Left ventricle myocardium inferior (tissue), 1 donor: ENCODE measurements at places on chromosomes 7 and 10. TPM values are rescaled to one million over a fixed set of nuclear protein-coding genes. Genes with fewer than 3 reads are reported as not detected.

DNA sequence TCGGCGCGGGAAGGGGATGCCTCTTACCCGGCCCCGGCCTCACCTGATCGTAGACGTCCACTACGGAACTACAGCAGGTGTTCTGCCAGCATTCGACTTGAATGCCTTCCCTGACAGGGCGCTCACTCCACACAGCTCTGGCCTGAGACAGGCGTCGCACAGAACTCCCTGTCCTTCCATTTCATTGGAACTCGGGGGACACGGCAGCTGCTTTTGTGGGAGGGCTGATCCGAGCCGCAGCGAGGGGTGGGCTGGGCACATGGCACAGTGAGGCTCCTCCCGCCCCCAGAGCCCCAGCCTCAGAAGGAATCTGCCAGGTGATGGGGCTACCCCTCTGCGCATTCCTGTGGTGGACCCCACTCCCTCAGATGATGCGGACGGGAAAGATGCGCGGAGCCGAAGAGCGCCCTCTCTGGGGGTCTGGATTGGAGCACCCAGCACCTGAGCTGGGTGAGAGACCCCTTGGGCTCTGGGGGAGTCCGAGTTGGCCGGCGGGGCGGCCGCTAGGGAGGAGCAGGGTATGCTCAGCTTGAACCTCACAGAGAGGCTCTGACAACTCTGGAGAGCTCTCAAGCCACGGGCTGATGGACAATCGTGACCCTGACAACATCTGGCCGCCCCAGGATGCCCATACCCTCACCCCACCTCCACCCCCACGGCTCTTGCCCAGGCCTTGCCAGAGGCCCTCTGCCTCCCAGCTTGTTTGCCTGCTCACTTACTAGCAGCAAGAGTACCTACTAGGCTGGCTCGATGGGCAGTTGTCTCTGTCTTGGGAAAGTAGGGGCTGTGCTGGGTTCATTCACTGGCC, 36.6 kb downstream of the RASGEF1A start:
- no peak overlapping the region for H3K27ac ChIP-seq
- no peaks in the 10 kb centered on the region for H3K36me3 ChIP-seq
- H3K4me1 ChIP-seq: peaks cover 16% of the 10 kb centered on the region
- DNase-seq: peak; percentile 5
- H3K27me3 ChIP-seq: peaks cover 80% of the 10 kb centered on the region

- no peak for DNase-seq
- H3K4me1 ChIP-seq: peaks cover 7% of the 10 kb centered on the region
- H3K27me3 ChIP-seq: no peaks in the 10 kb centered on the region
- H3K4me3 ChIP-seq: no peak overlapping the region
Measured at GRCh38 chr7:140085447-140085846, 22.7 kb upstream of the PARP12 start.

GRCh38 chr10:101812606-101813005, 5.6 kb downstream of the OGA start:
- H3K36me3 ChIP-seq: peaks cover 56% of the 10 kb centered on the region
- H3K27me3 ChIP-seq: no peaks in the 10 kb centered on the region
- no peak for DNase-seq
- H3K27ac ChIP-seq: peak overlapping the region; percentile 97
- H3K4me3 ChIP-seq: no peak overlapping the region

The LIPM gene
- not detected for total RNA-seq

DNA sequence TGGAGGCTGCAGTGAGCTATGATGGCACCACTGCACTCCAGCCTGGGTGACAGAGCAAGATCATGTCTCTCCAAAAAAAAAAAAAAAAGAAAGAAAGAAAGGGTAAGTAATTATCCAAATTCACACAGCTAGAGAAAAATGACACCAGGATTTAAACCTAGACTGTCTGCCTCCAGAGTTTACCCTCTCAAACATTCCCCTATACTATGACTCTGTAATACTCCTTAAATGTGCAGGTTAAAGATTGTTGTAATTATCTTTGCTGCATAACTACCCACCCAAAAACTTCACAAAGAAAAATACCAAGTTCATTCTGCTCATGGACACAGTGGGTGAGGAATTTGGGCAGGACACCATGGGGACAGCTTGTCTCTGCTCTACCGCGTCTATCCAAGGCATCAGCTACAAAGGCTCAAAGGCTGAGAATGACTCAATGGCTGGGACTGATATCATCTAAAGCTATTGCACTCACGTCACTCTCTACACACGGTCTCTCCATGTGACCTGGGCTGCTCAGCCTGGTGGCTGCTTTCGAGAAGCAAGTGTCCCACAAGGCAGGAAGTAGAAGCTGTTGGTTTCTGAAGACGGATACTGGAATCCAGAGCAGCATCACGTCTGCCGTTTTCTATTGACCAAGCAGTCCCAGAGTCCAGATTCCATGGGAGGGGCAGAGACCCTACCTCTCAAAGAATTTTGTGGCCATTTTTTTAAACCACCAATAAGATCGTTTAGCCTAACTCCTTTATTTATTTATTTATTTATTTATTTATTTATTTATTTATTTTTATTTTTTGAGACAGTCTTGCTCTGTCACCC, 185.7 kb upstream of the AUTS2 start:
- no peak overlapping the region for H3K4me3 ChIP-seq
- peak; percentile 20 for DNase-seq
- no peaks in the 10 kb centered on the region for H3K36me3 ChIP-seq
- H3K27me3 ChIP-seq: peaks cover 3% of the 10 kb centered on the region

The HECTD2 gene
- 6.0 TPM for total RNA-seq

DNA sequence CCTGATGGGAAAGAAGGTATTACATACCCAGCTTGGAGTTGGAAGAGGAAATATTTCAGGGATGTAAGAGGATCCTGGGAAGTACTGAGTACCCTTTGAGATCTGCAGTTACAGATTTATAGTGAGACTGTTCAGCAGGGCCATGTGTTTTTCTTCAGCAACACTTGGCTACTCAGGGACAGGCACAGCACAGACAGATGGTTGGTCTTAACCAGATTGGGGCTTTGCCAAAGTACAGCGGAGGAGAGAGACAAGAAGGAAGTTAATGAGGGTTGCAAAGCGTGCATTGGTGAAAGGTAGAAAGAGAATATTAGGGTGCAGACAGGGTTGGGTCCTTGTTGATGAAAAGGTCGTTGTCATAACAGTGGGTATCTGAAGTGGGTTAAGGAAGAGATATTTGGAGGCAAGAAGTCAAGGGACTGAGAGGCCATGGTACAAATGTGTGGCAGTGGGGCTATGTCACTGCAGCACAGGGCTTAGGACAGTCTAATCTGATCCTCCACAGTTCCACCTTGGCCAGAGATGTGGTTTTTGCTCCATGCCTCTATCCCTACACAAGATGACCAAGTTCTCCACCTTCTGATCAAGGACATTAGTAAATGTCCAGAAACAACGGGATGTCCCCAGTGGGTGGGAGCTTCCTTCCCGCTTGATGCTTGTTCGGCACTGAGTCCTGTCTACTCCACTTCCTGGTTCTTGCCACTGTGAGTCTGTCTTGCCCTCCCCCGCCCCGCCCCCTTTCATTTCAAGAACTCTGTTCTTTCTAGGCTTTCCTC, 18.9 kb upstream of the DNAJC1 start:
- H3K27ac ChIP-seq: peak overlapping the region; percentile 55
- peaks cover 20% of the 10 kb centered on the region for H3K4me1 ChIP-seq

The THNSL1 gene
- total RNA-seq: 5.3 TPM

DNA sequence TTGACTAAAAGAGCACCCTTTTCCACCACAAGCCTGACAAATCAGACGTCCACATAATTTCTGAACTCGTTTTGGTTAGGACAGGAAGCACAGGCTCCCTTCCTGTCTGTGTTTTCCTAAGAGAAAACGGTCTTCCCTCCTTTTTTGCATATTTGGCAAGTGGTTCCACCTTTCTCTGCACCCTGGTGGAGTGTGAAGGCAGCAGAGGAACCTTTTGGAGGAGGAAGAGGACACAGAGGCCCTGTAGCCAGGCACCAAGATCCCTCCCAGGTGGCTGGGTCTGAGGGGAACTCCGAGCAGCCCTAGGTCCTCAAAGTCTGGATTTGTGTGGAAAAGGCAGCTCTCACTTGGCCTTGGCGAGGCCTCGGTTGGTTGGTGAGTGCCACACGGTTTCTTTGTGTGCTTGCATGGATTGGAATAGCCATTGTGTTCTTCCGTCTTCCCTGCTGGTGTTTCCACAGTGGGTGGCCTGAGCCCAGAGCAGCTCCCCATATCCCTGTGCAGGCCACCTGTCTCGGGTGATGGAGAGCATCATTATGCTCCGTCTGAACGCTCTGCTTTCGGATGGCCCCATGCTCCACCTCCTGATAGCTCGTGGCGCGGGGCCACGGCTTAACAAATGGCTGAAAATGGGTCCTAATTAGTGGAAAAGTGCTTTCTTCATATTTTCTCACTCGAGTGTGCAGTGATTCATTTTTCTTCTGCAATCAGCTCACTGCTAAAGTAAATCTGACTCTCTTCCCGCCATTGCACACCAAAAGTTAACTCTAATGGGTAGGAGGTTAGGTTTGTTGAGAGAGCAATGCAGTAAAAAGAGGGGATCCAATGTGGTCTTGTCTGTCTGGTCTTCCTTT, 4.2 kb downstream of the IKZF1 start:
- DNase-seq: no peak
- H3K27me3 ChIP-seq: peaks cover 97% of the 10 kb centered on the region
- H3K36me3 ChIP-seq: no peaks in the 10 kb centered on the region
- peaks cover 6% of the 10 kb centered on the region for H3K4me1 ChIP-seq

DNA sequence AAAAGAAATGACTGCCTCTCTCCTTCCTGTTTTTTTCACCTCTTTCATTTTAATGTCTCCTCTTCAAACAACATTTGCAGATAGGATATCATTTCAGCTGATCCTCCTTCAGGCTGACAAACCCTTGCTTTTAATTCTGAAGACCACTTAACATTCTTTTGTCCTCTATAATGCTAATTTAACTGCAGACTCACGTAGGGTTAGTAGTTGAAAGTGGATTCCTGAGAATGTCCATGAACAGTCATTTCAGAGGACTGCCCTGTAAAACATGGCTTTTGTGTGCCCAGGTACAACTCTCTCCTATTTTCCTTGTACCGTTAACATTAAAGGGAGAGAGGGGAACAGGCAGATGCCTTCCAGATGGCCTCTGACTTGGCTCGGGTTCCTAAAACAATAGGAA, 524.4 kb downstream of the SDK1 start:
- no peaks in the 10 kb centered on the region for H3K36me3 ChIP-seq
- H3K27ac ChIP-seq: no peak overlapping the region
- no peaks in the 10 kb centered on the region for H3K4me1 ChIP-seq
- DNase-seq: no peak
- H3K4me3 ChIP-seq: no peak overlapping the region

DNA sequence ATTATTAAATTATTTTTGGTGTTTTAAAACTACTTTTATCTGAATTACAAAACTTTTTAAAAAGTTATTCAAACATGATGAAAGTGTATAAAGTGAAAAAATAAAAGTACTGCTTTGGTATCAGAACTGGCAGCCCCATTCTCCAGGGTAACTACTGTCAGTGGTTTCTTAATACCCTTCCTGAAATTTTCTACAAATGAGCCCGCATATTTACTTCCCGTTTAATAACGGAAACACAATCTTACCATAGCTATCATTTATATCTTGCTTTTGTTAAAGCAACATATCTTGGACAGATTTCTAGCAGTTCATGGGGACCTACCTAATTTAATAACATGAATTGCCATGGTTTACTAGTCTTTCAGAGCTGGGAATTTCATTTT, 249.9 kb downstream of the RNLS start:
- no peaks in the 10 kb centered on the region for H3K27me3 ChIP-seq
- H3K4me1 ChIP-seq: no peaks in the 10 kb centered on the region
- peak overlapping the region; percentile 1 for H3K27ac ChIP-seq
- H3K4me3 ChIP-seq: no peak overlapping the region
- H3K36me3 ChIP-seq: no peaks in the 10 kb centered on the region

- DNase-seq: no peak
- H3K27me3 ChIP-seq: no peaks in the 10 kb centered on the region
- H3K36me3 ChIP-seq: no peaks in the 10 kb centered on the region
- no peaks in the 10 kb centered on the region for H3K4me1 ChIP-seq
- H3K4me3 ChIP-seq: no peak overlapping the region
Measured at GRCh38 chr10:88457660-88458059, 125.5 kb downstream of the RNLS start.

- DNase-seq: no peak
- no peak overlapping the region for H3K27ac ChIP-seq
- no peak overlapping the region for H3K4me3 ChIP-seq
Measured at GRCh38 chr7:54864663-54865062, 105.7 kb upstream of the SEC61G start.

- peak overlapping the region; percentile 58 for H3K27ac ChIP-seq
- DNase-seq: no peak
Measured at GRCh38 chr10:620417-620816, 69.1 kb downstream of the DIP2C start.
